NCI-H774 (cell line): ENCODE measurements at places on chromosomes 6 and 20.
A peak's percentile ranks its signal among the peaks of the same experiment; 100 is the strongest.

- DNase-seq, result no peak
Measured at GRCh38 chr6:90214966-90215365, 81.7 kb downstream of the BACH2 start.

GRCh38 chr6:81475646-81476045 lies 276.8 kb downstream of the TENT5A start:
- no peak for DNase-seq

GRCh38 chr20:21505810-21506530 lies 7.9 kb downstream of the NKX2-2 start:
- no peak for DNase-seq

DNA sequence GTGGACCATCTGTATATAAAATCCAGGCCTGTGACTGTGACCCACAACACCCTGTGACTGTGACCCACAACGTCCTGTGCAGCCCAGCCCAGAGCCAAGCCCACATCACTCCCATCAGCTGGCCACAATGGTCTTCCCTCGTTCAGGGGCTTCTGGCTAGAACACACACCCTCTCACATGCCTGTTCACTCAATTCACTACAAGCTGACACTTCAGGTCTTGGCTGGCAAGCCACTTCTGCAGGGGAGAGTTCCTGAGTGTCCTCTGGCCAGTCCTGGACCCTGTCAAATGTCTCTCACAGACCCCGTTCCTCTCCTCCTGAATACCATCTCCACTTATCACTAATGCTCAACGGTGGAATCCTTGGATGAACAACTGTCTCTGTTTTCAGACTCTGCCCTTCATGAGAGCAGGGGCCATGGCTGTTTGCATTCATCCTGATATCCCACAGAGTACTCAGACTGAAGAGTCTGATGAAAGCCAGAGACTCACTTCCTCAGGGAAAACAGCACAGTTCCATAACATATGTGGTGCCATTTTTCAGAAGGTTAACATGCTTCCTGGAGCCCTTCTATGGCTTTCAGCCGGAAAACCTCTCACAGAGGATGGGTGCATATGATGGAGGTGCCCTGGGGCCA lies 56.0 kb downstream of the MYH7B start:
- no peak for DNase-seq

- no peak for DNase-seq
Measured at GRCh38 chr20:57686931-57687652, 22.7 kb downstream of the PMEPA1 start.

DNA sequence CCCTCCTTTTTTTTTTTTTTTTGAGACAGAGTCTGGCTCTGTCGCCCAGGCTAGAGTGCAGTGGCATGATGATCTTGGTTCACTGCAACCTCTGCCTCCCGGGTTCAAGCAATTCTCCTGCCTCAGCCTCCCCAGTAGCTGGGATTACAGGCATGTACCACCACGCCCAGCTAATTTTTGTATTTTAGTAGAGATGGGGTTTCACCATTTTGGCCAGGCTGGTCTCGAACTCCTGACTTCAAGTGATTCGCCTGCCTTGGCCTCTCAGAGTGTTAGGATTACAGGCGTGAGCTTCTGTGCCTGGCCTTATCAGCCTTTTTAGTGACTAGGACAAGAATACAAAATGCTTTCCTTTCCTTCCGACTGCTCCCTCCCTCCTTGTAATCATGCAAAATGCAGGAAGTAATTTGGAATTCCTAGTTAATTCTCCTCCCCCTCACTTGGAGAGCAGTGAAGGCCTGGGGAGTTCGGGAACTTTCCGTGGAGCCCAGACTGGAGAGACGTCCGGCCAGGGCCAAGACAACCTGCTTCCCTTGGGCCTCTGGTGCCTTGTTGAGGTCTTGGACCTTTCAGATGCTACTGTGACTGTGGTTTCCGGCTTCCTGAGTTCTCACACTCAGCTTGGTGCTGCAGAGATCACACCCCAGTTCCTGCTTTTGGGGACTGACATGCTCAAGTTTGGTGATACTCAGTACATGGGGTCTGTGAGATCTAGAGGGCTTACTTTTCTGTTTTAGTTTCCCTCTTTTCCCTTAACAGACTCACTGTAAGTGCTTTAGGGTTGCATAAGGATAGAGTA lies 3.9 kb upstream of the PHF20 start:
- no peak for DNase-seq

GRCh38 chr20:20897145-20897544 lies 184.7 kb upstream of the RALGAPA2 start:
- no peak for DNase-seq

DNA sequence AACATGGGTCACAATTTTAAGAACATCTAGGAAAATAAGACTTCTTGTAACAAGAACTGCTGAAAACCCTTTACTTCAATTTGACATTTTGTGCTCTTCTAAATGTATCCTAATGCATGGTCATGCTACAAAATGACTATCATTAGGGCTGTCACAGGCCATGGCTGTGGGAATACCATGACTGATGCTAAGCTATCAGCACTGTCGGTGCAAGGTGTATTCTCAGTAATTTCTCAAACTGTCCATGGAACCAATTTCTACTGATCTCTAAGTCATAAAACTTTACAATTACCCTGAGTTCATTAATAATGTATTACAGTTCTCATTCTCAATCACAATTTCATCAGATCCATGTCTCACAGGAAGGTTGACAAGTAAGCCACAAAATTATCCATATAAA lies 625.3 kb downstream of the EYS start:
- no peak for DNase-seq

GRCh38 chr6:139962654-139963347 lies 588.4 kb upstream of the CITED2 start:
- DNase-seq, result no peak

- DNase-seq, result no peak
Measured at GRCh38 chr6:167668019-167668753, 158.5 kb upstream of the AFDN start.

DNA sequence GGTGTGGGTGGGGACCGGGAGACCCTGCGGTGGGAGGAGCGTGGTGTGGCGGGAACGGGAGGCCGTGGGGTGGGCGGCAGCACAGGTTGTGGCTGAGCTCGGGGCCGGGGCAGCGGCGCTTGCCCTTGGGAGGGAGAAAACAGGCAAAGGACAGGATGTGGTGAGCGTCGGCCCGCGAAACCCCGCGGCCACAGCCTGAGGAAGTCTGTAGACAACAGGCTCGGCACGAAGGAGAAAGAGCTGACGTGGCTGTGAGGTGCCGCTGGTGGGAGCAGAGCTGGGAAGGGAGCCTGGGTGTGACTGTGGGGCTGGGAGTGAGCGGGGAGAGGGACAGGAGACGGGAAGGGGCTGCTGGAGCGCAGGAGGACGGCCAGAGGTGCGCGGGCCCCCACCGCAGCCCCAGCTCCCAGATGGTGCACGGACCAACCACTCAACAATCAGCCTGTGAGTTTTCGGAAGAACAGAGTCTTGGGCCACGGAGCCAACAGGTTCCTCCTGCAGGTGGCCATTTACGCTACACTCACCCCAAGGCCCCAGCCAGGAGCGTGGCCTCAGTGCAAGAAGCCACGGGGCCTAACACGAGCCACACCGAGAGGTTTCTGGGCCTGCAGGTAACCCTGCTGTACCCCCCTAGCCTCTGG lies 202.8 kb downstream of the DLL1 start:
- DNase-seq, result no peak

GRCh38 chr6:142822842-142823241 lies 122.1 kb downstream of the HIVEP2 start:
- DNase-seq, result no peak

DNA sequence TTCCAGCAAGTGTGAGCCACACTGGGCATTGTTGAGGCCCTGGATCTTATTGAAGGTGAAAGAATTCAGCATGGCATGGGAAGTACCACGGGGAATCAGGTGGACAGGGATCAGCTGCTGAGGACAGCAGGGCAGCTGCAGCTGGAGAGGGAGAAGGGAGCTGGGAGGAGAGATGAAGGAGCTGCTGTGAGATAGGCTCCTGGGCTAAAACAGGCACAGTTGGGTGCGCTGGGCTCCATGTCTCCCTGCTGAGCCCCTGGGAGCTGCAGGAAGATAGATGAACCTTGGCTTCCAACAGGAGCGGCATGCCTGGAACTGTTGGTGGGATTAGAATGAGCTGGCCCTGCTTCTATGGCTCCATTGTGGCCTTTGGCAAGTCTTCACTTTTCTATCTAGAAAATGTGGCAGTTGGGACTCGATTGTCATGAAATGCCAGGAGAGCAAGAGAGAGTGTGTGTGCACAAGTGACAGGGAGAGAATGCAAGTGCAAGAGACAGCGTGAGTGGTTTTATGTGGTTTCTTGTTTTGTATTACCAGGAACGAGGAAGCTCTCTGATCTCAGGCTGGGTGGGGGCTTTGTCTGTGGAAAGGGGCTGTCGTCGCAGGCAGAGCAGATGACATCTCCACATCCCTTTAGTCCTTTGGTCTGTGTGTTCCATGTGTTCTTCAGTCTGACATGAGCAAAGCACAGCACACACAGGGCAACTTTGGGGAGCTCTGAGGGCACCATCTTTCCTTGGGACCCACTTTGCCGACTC lies 20.4 kb downstream of the SNPH start:
- DNase-seq, result no peak

DNA sequence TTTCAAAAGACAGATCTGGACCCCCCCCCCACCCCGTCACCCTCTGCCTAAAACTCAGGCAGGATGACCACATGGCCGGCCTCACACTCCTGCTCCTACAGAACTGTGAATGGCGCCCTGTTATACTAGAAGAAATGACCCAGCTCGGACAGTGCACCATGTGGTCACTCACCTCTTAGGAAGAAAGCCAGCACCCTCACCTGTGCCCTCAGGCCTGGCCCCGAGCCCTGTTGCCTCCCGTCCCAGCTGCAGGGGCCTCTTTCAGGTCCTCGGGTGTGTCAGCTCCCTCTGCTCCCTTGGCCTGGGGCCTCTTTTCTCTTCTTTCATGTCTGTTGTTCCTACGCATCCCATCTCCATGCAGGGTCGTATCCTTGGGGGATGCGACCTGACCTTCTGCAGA lies 23.7 kb downstream of the OSBPL2 start:
- no peak for DNase-seq

GRCh38 chr6:4320860-4321259 lies 185.5 kb upstream of the ECI2 start:
- DNase-seq, result peak; percentile 17

- DNase-seq, result no peak
Measured at GRCh38 chr6:124054034-124054433, 250.4 kb downstream of the NKAIN2 start.

GRCh38 chr6:33742092-33742491 lies 4.6 kb downstream of the IP6K3 start:
- DNase-seq, result no peak

DNA sequence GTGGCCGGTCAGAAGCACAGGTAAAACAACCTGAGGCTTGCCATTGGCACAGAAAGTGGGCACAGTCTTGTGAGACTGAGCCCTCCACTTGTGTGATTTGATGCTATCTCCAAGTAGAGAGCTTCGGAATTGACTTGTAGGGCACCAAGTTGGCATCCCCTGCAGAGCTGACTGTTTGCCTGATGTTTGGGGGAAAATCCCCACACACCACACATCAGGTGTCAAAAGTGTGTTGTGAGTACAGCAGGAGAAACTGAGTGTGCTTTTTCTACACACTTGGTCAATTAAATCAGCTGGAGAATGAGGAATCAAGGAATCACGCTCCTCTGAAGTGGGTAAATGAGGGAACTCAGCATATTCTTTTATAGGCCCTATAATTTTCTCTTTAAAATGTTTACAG lies 989 bp downstream of the SERINC3 start:
- DNase-seq, result no peak

- DNase-seq, result no peak
Measured at GRCh38 chr6:161242779-161243693, 30.8 kb downstream of the AGPAT4 start.

GRCh38 chr20:16005021-16005914 lies 568.0 kb downstream of the KIF16B start:
- DNase-seq, result no peak

GRCh38 chr6:102223942-102224341 lies 830.4 kb downstream of the GRIK2 start:
- DNase-seq, result no peak

DNA sequence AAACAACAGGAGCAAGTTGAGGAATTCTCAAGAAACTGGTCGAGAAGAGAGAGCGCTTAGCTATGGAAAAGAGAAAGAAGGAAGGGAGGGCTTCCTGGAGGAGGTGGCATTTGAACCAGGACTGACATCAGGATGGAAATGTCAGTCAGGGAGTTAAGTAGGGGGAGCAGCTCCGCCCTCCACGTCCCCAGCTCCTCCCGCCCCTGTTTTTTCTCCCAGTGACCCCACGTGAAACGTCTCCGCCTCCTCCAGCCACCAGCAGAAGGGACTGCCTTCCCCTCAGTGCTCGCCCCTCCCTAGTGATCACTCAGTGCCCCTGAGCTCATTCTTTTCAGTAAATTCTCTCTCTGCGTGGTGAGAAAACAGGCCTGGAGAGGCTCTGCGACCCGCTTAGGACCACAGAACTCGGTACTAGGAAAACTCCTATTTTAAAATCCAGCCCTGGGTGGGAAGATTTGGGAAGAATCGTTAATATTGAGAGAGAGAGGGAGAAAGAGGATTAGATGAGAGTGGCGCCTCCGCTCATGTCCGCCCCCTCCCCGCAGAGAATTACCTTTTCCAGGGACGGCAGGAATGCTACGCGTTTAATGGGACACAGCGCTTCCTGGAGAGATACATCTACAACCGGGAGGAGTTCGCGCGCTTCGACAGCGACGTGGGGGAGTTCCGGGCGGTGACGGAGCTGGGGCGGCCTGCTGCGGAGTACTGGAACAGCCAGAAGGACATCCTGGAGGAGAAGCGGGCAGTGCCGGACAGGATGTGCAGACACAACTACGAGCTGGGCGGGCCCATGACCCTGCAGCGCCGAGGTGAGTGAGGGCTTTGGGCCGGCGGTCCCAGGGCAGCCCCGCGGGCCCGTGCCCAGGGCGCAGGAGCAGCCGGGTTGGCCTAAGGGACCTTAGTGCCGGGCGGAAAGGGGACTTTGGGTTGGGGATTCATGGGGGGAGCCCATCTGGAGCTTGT lies 4.6 kb downstream of the HLA-DPB1 start:
- no peak for DNase-seq

- no peak for DNase-seq
Measured at GRCh38 chr6:116472706-116473105, 11.5 kb downstream of the CALHM6 start.

DNA sequence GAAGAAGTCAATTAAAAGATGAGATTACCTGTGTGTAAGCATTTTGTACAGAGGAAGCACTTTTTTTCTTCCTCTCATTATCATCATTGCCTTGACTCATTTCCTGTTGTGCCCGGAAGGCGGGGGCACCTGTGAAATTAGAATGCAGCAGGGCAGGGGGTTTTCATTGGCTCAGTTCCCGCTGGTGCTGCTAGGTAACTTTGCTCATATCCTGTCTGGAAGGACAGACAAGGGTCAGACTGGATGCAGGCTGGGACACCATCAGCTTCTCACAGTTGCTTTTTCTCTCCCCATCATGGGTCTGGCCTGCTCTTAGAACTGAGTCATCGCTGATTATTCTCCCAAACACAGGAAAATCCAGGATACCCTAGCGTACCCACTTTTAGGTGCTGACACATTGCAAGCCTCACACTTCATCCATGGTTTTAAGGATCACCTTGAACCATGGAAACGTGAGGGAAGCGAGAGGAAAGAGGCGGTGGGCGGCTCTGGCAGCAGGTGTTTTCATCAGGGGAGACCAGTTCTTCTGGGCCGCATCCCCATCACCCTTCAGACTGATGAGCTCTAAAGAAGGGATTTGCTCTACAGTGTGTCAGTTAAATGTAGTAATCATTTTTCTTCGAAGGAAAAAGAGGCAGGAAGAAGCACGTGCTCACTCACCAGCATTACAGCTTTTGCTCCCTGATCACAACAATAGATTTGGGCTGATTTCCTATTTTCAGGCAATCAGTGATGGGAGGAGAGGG lies 195.7 kb upstream of the SASH1 start:
- DNase-seq, result no peak
